ENCODE measurements at places on chromosomes 3 and 15.

DNA sequence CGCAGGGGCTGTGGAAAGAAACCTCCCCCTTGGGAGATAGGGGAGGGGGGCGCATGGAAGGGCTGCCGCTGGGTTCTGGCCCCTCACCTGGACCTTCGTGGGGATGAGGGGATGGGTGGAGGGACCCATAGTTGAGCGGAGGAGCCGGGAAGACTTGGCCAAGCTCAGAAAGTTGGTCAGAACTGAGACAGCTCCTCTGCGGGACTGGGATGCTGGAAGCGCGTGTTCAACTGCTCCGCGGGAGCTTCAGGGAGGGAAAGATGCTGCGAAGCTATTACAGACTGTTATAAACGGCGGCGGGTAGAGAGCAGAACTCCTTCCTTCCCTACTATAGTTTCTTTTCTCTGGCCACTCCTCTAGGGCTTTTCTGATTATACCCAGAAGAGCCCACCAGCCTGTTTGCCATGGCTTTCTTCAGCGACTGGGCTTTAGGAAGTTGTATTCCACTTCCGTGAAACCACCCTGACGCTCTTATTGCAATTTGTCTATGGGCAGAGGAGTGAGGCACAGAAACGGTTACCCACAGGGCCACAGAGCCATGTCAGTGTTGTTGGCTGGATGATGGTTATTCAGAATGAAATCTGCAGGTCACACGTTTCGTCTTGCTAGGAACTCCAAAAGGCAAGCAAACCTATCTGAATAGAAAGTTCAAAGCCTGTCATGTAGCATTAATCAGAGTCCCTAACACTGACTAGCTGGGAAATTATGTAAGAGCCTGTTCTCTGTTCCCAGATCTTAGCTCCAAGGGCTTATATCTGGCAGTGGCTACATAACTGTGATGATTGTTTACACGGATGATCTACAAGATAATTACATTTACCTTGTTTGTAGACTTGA, 1.1 kb downstream of the SYNPR start:
- peak; percentile 1 for DNase-seq

GRCh38 chr3:165192610-165193192, 3.5 kb downstream of the SLITRK3 start:
- DNase-seq = no peak

DNA sequence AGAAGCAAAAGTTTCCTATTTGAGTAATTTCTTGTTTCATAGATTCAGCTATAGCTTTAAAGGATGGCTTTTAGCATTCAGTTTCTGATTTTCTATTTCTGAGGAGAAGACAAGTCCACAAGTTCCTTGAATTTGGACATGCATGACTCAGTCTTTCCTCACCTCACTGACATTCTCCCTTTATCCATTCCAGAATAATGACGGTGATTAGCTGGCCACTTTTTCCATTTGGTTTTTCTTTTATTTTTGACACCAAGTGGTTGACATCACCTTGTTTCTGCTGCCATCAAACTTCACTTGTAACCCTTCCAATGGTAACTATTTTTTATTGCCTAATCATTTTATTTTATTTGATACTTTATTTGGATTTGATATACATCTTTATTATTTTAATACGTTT, 404.4 kb upstream of the KCNMB2 start:
- peak; percentile 23 for DNase-seq

DNA sequence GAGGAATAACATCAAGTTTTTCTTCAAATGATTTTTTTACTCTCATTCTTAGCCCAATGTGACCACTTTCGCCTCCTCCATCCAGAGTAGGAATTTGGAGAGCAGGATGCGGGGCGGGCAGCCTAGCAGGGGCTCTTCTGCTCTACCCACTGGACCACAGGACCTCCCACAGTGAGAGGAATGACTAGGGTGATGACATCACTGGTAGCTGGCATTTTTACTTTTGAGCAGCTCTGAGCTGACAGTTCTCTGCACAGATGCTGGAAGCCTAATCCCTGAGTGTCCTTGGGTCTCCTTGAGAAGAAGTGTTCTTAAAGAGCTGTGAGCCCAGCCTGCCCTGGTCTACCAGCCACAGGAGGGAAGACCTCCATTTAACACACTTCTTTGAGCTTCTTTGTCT, 1.4 kb upstream of the HCN4 start:
- DNase-seq = peak; percentile 40

DNA sequence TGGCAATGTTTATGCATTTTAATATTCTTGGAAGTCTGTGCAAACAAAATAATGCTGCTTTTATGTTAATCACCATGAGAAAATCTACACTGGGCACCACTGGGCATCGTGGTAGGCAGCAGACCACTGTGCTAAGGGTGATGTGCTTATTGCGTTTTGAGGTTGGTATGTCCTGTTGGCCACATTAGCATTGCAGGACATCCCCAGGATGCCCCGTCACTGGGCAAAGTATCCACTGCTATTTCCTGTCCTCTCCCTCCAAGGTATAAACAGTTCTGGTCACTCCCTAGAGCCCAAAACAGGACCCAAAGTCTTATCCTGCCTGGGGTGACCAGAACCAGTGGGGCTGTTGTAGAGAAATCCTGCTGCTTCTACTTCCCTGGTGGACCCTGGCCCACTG, 284.2 kb upstream of the ROPN1 start:
- DNase-seq = no peak

Data from fibroblast of skin of scalp (primary cell).